ENCODE measurements at places on chromosomes 16 and 17.

DNA sequence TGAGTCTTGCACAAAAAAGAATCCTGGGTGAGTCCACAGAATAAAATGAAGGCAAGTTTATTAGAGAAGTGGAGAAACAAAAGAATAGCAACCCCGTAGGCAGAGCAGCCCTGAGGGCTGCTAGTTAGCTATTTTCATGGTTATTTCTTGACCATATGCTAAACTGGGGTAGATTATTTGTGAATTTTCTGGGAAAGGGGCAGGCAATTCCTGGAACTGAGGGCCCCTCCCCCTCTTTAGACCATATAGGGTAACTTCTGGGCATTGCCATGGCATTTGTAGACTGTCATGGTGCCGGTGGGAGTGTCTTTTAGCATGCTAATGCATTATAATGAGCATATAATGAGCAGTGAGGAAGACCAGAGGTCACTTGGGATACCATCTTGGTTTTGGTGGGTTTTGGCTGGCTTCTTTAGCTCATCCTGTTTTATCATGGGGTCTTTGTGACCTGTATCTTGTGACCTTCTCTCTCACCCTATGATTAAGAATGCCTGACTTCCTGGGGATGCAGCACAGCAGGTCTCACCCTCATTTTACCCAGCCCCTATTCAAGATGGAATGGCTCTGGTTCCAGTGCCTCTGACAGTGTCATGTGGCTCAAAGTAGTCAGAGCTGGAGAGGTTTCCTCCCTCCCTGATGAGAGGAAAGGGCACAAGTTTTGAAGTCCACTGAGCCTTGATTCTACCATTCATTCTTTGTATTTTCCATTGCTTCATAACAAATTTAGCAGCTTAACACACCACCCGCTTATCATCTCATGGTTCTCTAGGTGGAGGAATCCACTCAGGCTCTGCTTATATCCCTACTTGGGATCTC, 55.7 kb upstream of the LGALS9 start:
- H3K36me3 ChIP-seq = no peaks in the 10 kb centered on the region
- H3K4me1 ChIP-seq = no peaks in the 10 kb centered on the region
- H3K27me3 ChIP-seq = no peaks in the 10 kb centered on the region
- no peak overlapping the region for H3K27ac ChIP-seq
- no peak overlapping the region for H3K4me3 ChIP-seq
- DNase-seq = no peak

DNA sequence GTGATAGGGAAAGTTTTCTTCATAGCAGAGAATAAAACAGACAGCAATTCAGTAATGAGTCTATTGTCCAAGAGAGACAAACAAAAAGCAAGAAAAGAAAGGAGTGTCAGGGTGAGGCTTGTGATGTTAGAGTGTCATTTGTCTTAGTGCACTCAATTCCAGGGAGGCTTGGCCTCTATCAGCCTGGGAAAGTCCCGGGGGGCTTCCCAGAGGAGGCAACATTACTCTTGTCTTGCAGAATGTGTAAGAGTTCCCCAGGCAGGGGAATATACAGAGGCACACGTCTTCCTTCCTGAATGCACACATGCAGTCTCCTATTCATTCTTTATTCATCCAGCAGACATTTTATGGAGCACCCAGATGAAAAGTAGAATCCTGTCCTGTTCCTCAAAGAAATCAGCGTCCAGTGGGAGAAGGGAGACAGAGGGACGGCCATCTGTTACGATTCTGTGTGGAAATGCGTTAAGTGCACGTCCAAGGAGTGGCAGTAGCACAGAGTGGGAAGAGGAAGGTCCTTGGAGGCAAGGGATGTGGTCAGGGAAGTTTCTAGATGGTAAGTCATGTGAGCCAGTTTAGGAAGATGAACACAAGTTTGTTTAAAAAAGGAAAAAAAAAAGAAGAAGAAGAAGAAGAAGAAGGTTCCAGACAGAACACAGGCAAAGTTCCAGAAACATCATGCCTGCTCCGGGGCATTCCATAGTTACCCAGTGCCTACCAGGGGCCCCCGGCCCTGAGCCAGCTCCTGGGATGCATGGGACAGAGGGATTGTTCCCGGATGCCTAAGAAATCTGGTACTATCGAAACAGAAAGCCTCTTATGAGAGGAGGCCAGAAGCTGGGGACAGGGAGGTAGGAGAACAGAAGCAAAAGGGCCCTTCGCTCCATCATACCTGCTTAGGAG, 21.1 kb downstream of the CACNG4 start:
- DNase-seq = no peak
- no peaks in the 10 kb centered on the region for H3K4me1 ChIP-seq
- H3K36me3 ChIP-seq = no peaks in the 10 kb centered on the region
- no peak overlapping the region for H3K4me3 ChIP-seq

GRCh38 chr17:71580220-71580619, 540.6 kb upstream of the SOX9 start:
- H3K27me3 ChIP-seq = no peaks in the 10 kb centered on the region
- no peaks in the 10 kb centered on the region for H3K36me3 ChIP-seq
- H3K4me1 ChIP-seq = no peaks in the 10 kb centered on the region

DNA sequence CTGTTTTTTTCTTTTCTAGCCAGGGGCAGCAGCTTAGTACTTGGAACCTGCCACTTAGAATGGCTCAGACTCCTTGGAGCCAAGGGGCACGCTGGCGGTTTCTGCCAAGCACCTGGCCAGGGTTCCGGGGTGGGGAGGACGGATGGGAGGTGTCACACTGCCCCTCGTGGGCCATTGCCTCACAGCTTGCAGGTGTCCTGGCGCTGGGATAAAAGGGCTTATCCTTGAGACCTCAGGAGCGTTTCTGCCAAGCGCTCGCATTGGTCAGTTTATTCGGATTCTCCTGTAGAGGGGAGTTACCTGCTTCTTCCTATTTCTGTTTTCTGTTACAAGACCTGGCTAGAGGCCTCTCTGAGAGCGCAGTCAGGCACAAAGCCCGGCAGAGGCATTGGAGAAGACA, 234.6 kb downstream of the MSI2 start:
- no peaks in the 10 kb centered on the region for H3K36me3 ChIP-seq
- no peaks in the 10 kb centered on the region for H3K27me3 ChIP-seq
- DNase-seq = no peak
- no peak overlapping the region for H3K27ac ChIP-seq

GRCh38 chr17:68711858-68712257, 110.7 kb upstream of the FAM20A start:
- no peak overlapping the region for H3K4me3 ChIP-seq
- DNase-seq = no peak
- no peaks in the 10 kb centered on the region for H3K4me1 ChIP-seq
- H3K27ac ChIP-seq = no peak overlapping the region

GRCh38 chr16:5472552-5472951, 375.0 kb upstream of the EEF2KMT start:
- H3K27me3 ChIP-seq = no peaks in the 10 kb centered on the region
- no peak for DNase-seq
- H3K36me3 ChIP-seq = no peaks in the 10 kb centered on the region
- no peak overlapping the region for H3K4me3 ChIP-seq
- H3K4me1 ChIP-seq = no peaks in the 10 kb centered on the region

GRCh38 chr17:28906706-28907438, 4.0 kb upstream of the DHRS13 start:
- no peak for DNase-seq
- peaks cover 58% of the 10 kb centered on the region for H3K36me3 ChIP-seq
- H3K4me1 ChIP-seq = no peaks in the 10 kb centered on the region

DNA sequence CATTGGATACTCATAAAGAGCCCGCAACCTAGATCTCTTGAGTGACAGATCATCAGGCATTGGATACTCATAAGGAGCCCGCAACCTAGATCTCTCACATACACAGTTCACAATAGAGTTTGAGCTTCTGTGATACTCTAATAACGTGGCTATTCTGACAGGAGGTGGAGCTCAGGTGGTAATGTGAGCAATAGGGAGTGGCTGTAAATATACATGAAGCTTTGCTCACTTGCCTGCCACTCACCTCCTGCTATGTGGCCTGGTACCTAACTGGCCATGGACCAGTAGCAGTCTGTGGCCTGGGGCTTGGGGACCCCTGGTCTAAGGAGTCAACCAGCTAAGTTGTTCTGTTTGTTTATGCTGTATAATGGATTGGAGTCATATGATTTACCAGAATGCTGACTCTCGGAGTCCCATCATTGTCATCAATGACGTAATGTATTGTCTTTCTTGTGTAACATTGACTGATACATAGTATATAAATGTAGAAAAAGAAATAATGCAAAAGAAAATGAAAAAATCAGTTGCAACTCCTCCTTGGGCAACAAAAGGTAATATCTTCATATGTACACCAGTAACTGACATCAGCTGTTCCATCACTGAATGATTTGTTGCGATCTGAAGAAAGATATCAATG, 17.5 kb downstream of the ABCA9 start:
- H3K27me3 ChIP-seq = no peaks in the 10 kb centered on the region
- H3K27ac ChIP-seq = no peak overlapping the region
- DNase-seq = no peak
- H3K4me1 ChIP-seq = no peaks in the 10 kb centered on the region

- H3K27me3 ChIP-seq = no peaks in the 10 kb centered on the region
- H3K4me1 ChIP-seq = no peaks in the 10 kb centered on the region
- no peak overlapping the region for H3K4me3 ChIP-seq
- no peak overlapping the region for H3K27ac ChIP-seq
- H3K36me3 ChIP-seq = no peaks in the 10 kb centered on the region
These were observed 1.7 kb downstream of the BEAN1 start for GRCh38 chr16:66428682-66429251.

GRCh38 chr16:11721781-11722467, 20.7 kb downstream of the TXNDC11 start:
- H3K36me3 ChIP-seq = peaks cover 71% of the 10 kb centered on the region
- no peak overlapping the region for H3K4me3 ChIP-seq
- no peaks in the 10 kb centered on the region for H3K4me1 ChIP-seq
- no peaks in the 10 kb centered on the region for H3K27me3 ChIP-seq
- H3K27ac ChIP-seq = no peak overlapping the region
- DNase-seq = no peak

GRCh38 chr16:2469399-2470233, 1.5 kb upstream of the NTN3 start:
- no peak for DNase-seq
- peaks cover 6% of the 10 kb centered on the region for H3K4me1 ChIP-seq
- no peak overlapping the region for H3K4me3 ChIP-seq
- H3K27ac ChIP-seq = no peak overlapping the region
- no peaks in the 10 kb centered on the region for H3K36me3 ChIP-seq

Data from tibial artery (tissue), 4 donors.